ENCODE measurements at places on chromosomes 2 and 18. TPM values are rescaled to one million over a fixed set of nuclear protein-coding genes. Genes with fewer than 3 reads are reported as not detected.

- DNase-seq = no peak
These were observed 181.5 kb upstream of the SCN7A start for GRCh38 chr2:166675553-166675952.

DNA sequence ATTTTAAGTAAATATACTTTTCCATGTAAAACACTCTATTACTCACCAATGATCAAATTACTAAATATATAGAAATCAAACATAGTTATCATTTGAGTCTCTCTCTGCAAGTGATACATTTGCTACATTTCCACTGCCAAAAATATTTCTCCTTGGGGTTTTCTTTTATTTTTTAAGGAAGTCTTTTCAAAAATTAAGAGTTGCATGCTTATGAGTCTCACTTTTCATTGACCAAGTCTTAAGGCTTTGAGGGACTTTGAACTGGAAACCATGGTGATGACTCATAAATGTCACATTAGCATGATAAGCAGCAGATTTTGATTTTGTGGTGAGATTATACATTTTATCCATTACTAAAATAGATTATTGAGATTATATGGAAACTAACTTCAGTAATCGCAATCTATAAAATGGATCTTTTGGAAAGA, 152.9 kb downstream of the FAM124B start:
- no peak for DNase-seq

DNA sequence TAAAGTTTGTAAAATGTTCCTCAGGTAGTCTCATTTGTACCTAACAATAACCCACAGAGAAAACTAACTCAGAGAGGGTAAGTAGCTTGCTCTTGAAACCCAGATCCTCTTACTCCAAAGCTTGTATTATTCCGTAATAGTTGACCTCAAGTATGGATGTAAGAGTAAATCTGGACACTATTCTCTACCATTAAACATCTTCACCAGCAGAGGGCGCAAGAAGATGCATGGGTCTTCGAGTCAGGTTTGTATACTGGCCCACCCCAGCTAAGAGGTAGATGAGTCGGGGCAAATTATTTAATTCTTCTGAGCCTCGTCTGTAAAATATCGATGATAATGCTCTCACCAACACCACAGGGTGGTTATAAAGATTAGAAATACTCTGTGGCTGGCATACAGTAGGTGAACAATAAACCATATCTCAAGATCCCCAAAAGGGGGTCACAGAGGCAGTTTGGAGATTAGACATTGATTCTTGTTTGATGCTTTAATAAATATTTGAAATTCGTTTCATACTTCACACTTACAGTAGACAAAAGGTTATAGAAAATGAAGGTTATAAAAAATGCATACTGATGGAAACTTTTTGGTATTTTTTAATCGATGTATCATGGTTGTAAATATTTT, 3.5 kb upstream of the CABLES1 start:
- DNase-seq = peak; percentile 86

DNA sequence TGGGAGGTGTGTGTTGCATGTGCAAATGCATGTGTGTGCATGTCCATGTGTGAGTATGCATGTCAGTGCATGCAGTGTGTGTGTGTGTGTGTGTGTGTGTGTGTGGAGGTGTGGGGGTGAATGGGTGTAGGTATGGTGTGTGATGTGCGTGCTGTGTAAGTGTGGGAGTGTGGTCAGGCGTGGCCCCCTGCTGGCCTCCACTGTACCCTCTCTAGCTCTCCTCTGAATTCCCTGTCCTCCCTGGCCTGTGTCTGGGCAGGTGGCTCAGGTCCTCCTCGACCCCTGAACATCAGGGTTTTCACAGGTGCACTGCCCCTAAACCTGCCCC, 230.2 kb downstream of the CELF4 start:
- DNase-seq = no peak

DNA sequence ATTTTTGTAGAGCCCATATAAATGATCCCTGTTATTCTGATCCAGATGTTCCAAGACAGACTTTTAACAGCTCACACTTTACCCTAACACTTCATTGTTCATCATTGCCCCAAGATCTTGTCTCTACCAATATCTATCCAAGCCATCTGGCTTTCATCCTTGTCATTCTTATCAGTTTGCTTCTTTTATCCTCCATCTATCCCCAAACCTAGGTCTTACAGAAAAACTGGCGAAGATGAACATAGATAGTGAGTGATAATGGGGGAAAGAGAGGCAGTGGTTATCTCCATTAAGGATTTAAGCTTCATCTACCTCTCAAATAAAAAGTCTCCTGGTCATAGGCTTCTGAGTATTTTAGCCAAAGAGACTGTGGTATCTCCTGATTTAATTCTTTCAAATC, 89.5 kb downstream of the DHRS9 start:
- no peak for DNase-seq

- DNase-seq = no peak
These were observed 130.2 kb downstream of the NCKAP5 start for GRCh38 chr2:133438026-133438425.

DNA sequence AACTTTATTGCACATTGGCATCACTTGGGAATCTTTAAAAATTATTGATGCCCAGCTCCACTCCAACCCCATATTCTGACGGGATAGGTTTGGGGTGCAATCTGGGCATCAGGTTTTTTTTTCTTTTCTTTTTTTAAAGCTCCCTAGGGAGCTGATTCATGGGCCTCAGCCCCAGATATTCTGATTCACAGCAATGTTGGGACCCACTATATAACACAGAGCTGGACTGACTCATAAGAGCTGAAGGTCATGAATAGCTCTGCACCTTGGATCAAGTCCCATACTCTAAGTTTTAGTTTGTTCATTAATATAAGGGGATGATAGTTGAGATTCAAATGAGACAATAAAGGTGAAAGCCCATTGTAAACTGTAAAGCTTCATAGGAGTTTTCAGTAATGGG, 191.1 kb upstream of the REV1 start:
- DNase-seq = no peak

HYCC2 gene
- 25.2 TPM for total RNA-seq

DNA sequence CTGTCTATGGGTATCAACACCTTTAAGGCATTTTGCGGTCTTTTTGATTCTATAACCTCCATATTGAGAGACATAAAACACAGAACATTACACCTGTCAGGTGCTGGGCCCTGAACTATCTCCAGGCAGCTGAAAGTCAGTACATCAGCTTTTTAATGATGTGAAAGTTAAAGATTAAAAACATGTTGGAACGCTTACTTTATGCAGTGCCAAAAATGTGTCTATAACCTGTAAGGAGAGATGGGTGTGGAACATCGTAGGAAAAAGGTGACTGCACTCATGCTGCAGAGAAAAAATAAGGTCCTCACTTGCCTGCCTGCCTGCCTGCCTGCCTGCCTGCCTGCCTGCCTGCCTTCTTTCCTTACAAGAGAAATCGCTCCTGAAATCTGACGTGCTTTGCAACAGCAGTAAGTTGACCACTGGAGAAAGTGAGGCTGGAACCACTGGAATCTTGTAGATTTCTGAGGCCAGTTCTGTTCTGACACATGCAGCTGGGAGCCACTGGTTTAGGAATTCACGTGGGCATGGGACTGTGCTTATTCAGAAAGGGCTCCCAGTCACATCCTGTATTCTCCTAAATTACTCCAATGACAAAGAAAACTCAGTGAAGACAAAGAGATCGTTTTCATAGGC, 34.1 kb downstream of the BCL11A start:
- no peak for DNase-seq

DNA sequence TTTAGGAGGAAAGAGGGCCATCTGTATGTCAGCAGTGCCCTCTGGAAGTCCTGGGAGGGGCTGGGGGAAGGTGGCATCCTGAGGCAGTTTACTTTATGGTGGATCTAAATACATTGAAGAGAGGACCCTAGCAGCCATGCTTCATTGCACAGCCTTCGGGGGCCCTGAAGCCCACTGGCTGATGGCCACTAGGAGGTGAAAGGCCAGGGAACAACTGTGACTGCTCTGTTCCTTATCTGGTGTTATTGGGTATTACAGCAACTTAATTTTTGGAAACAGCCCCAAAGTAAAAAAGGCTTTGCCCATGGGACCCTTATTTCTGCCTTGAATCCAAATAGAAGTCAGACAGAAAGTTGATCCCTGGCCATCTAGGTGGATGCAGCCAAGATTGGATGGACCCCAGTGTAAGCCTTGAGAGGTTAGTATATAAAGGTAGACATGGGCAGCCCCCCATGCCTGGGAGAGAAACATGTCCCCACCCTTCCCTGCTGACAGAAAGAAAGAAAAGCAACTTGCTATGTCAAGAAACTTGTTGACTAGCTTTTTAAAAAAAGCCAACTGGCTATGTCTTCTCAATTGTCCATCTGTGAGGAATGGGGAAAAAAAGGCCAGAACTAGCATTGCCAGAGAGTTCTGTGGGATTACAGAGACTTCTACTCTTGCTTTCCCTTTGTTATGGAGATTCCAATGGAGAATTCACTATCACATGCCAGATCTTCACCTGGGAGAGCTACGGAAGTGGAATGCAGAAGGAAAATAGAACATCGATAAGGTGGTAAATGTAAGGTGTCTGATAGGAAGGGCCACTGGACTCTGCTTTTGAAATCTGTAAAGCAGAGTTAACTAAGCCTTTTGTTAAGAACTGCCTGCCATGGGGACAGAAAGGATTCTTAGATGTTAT, 58.6 kb upstream of the OSR1 start:
- peak; percentile 3 for DNase-seq

DNA sequence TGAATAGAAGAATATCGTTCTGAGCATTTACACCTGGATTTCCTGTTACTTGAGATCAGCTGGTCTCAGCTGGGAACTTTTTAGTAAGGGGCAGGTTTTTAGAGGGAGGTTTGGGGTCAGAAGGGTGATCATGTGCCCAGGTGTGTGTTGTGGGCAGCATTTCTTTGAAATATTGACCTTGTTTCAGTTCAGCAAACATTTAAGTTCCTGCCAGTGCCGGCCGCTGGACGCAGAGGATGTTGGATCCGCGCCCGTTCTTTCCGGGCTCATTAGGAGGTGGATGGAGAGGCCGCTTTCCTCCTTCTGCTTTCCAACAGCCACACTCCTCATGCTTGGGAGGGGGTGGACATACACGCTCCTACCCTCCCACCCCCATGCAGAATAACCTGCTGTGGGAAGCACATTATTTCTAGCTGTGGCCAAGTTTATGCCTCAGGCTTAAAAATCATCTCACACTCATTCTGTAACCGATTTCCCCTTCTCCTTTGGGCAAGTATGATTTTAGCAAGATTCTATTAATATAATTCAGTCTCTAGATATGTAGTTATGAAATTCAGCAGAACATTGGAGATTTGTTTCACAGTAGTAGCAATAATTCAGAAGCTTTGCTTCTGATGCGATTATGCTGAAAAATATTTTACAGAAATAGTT, 131.4 kb downstream of the ZNF236 start:
- peak; percentile 90 for DNase-seq

- no peak for DNase-seq
These were observed 199.6 kb upstream of the HNMT start for GRCh38 chr2:137764646-137765045.

DNA sequence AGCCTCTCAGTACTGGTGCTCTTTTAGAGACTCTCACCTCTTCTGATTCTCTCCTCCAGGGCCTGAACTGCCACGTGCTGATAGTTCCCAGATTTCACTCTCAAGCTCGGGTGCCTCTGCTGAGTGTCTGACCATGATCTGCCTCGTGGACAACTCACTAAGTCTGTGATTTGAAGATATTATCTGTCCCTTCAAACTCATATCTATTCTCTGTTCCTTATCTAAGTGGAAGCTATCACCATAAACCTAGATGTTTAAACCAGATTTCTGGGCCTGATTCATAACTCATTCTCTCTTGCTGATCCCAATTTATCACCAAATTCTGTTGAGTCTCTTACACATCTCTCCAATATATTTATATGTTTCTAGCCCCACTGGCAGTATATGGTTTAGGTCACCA, 29.9 kb upstream of the KIDINS220 start:
- no peak for DNase-seq

CKAP2L gene
- 4.0 TPM for total RNA-seq

ANKRD30BL gene
- not detected for total RNA-seq

GNLY gene
- total RNA-seq = 12.1 TPM

GRCh38 chr2:50885948-50886347, 146.0 kb downstream of the NRXN1 start:
- no peak for DNase-seq

- no peak for DNase-seq
These were observed 23.2 kb downstream of the SPEG start for GRCh38 chr2:219457784-219458369.

ACVR2A gene
- total RNA-seq = 16.0 TPM

Measured in lung (tissue), 17 donors.